ENCODE measurements at places on chromosomes 12 and 14. TPM values are rescaled to one million over a fixed set of nuclear protein-coding genes. Genes with fewer than 3 reads are reported as not detected.

GRCh38 chr12:8014836-8015235 is 17.7 kb upstream of the FOXJ2 start:
- DNase-seq: no peak

- no peak for DNase-seq
These were observed 329.2 kb downstream of the ADAMTS20 start for GRCh38 chr12:43222796-43223195.

DNA sequence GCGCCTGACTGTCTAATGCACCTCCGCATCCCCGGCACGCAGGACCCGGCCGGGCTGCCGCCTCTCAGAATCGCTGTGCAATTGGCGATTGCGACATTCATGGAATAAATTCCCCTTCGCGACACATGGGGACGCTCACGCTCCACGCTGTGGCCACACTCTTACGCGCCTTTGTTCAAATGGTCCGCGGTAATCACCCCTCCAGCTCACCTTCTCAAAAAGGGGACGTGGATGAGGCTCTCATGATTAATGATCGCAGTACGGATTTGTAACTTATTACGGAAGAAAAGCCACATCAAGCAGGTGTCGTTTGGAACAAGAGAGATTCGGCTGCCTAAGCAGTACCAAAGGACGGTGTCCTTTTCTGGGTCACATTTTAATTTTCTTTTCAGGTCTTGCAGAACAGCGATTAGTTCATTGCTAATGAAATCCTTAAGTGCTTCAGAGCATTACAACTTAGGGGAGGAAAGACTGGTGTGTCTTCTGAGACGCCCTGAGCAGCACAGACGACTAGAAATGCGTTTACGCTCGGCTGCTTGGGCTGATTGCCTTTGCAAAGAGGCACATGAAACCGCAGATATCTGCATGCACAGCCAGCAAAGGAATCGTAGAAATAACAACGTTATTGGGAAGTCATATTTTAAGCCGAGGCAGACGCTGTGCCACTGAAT is 37.3 kb upstream of the ADGRD1 start:
- no peak for DNase-seq

- no peak for DNase-seq
These were observed 287.6 kb upstream of the E2F7 start for GRCh38 chr12:77352946-77353345.

- DNase-seq: no peak
These were observed 57.9 kb upstream of the GPR68 start for GRCh38 chr14:91302391-91302790.

- DNase-seq: peak; percentile 42
These were observed 38.9 kb upstream of the BDKRB2 start for GRCh38 chr14:96165493-96166436.

TCL1B gene
- total RNA-seq: not detected

MMP19 gene
- total RNA-seq: 0.60 TPM

- DNase-seq: no peak
These were observed 46.2 kb downstream of the BCAT1 start for GRCh38 chr12:24902511-24903328.

- DNase-seq: no peak
These were observed 122.7 kb upstream of the MDM1 start for GRCh38 chr12:68454892-68455291.

DNA sequence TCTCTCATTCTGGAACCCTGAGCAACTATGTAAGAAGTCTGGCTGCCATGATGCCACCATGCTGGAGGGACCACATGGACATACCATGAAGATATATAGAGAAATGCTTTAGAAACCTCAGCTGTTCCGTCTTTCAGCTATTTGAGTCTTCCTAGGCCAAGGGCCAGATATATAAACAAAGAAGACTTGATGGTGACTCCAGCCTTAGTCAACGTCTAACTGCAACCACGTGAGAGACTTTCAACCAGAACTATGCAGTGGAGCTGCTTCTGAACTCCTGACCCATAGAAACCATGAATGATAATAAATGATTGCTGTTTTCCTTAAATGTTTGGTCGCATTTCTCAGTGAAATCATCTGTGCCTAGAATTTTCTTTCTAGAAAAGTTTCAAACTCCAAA is 20.0 kb upstream of the KITLG start:
- no peak for DNase-seq

GRCh38 chr12:26112703-26113147 is 12.1 kb downstream of the BHLHE41 start:
- DNase-seq: peak; percentile 88

GRCh38 chr12:106090591-106091445 is 47.9 kb downstream of the NUAK1 start:
- DNase-seq: no peak

- DNase-seq: peak; percentile 81
These were observed 45.8 kb upstream of the TMED10 start for GRCh38 chr14:75222208-75222701.

- peak; percentile 5 for DNase-seq
These were observed 47.0 kb upstream of the LGR5 start for GRCh38 chr12:71392521-71393145.

DNA sequence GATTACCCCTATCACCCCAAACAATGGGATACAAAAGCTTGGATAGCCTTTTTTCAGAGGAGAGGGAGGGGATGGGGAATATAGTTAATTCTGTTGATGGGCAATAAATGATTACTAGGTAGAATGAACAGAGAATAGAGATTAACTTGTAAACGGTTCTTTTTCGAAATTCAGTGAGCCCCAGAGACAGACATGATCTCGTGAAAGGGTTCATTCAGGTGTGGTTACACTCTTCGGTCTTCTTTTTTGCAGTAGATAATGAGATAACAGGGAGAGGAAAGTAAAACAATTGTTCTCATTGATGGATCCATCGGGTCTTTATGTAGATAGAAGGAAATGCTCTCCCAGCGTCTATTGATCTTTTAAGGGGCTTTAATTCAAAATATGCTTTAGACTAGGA is 69.3 kb upstream of the RASSF8 start:
- no peak for DNase-seq

KRT6A gene
- total RNA-seq: 55.9 TPM

MED6 gene
- 46.5 TPM for total RNA-seq

TCHP gene
- 19.2 TPM for total RNA-seq

GRCh38 chr12:93223440-93224426 is 154.0 kb upstream of the NUDT4 start:
- DNase-seq: no peak

GRCh38 chr14:75141967-75142366 is 15.1 kb upstream of the NEK9 start:
- DNase-seq: peak; percentile 28

DNA sequence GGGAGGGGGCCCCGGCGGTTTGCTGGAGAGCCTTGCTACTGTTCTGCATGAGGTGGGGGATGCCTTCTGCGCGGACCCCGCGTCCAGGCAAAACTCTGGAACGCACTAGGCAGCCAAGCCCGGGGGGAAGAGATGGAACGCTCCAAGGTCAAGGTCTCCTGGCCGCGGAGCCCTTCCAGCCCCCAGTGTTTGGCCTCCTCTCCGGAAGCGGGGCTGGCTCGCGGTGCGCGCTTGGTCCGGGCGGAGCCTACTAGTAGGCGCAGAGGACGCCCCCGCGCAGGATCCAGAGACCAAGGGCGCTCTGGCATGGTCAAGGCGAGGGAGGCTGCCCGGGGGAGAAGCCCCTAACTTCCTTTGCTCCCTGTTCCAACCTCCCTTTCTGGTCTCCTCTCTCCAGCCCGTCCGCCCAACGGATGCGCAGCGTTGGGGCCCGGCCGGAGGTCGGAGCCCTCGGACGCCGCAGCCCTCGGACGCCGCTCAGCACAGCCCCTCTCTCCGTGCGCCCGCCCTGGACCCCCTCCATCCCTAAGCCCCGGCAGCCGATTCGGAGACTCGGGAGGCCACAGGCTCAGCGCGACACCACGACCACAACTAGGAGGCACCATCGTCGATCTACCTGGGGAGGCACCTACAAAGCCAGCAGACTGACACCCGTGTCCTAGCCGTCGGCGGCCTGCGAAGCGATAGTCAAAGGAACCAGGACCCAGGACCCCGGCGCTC is 669 bp upstream of the KCNK13 start:
- no peak for DNase-seq

DNA sequence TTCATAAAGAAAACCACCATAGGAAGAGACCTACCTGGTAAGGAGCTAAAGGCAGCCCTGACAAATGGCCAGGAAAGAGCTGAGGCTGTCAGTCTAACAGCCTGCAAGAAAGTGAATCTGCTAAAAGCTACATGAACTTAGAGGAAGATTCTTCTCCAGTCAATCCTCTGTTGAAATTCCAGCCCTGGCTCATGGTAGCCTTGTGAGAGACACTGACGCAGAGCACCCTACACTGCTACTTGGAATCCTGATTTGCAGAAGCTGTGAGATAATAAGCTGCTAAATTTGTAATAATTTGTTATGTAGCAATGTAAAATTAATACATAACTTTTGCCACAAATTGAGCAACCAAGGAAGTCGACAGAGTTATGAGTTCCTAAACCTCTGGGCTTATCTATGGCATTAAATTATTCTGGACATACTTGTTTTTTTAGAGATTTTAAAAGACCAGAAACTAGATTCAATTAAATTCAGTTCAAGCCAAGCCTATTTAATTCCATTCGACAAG is 257.0 kb downstream of the ETNK1 start:
- DNase-seq: no peak

RTN1 gene
- total RNA-seq: not detected

GRCh38 chr12:80053051-80053790 is 46.1 kb upstream of the OTOGL start:
- no peak for DNase-seq

RASSF3 gene
- total RNA-seq: 38.9 TPM

DNA sequence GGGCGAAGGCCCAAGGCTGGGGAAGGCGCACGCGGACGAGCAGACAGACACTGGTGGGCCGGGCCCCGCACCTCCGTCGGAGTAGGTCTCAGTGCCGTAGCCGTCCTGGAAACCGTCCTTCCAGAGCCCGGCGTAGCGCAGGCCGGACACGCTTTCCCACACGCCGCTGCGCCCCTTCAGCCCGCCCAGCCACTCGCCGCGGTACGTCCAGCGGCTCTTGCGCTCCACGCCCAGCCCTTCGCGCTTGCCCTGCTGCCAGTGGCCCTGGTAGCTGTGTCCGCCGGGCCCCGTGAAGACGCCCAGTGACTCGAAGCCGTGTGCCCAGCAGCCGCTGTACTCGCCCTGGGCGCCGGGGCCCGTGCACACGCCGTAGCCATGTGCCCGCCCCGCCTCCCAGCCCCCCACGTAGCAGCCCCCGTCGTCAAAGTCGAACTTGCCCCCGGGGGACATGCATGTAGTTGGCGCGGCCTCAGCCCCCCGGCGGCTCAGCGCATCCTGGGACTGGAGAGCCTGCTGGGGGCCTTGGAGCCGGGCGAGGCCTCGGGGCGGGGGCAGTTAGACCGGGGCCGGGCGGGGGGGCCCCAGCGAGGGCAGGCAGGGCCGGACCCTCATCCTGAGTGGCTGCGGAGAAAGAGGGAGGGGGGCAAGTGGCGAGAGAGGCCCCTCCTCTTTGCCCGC is 1.4 kb downstream of the JPH4 start:
- no peak for DNase-seq

GRCh38 chr14:68363843-68364767 is 428.8 kb downstream of the ZFP36L1 start:
- DNase-seq: no peak

CLEC14A gene
- total RNA-seq: 0.31 TPM

TAS2R7 gene
- total RNA-seq: not detected

DNA sequence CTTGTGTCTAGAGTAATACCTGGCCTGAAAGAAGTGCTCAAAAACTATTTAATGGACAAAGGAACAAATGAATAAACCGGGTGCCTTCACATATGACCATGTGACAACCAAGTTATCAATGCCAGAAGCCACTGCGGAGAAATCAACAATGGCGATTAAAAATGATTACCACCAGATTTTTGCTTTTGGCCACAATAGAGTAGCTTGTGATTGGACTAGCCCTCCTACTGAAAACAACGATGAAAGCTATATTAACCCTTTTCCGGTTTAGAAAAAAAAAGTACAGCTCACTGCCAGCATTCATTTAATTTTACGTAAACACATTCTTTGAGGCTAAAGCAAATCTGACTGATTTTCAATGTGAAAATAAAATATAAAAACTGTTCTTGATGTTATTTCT is 41.6 kb upstream of the TTC7B start:
- no peak for DNase-seq

UNG gene
- 54.9 TPM for total RNA-seq

DNA sequence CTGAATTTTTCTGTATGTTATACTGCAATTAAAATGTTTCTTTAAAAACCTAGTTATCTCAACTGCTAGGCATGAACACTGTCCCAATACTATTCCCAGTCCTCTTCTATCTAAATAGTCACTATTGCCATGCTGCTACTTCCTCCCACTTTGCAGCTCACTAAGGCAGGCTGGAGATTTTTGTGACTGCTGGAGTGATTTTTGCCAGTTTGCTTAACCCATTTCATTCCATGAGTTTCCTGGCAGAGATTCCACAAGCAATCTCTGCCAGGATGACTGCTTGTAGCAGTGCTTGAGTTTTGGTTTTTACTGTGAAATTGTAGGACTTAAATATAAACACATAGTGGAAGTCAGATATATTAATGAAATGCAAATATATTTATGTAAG is 80.8 kb downstream of the BHLHE41 start:
- DNase-seq: no peak

GRCh38 chr12:5442251-5443006 is 10.5 kb downstream of the NTF3 start:
- DNase-seq: peak; percentile 43

GRCh38 chr14:104550340-104550860 is 29.2 kb upstream of the C14orf180 start:
- no peak for DNase-seq

- no peak for DNase-seq
These were observed 3.5 kb downstream of the SERPINA5 start for GRCh38 chr14:94584591-94585280.

DNA sequence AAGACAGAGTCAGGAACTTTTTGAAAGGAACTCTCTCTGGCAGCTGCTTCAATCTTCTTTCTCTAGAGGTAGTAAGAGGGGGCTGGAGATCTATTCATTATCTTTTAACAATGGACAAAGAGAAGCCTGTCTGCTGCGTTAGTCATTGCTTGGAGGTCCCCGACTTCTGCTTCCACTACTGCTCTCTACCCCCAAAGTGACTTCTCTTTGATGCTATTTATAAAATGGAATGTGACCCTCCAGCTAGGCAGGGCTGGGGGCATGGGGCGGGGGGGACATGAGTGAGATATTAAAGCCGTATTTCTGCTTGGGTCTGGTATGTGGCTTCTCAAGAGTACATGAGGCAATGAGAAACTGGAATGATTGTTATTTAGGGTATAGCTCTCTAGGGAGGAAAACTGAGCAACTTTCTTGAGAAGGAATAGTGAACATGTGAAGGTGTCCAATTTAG is 41.4 kb upstream of the NUDT4 start:
- DNase-seq: no peak

TAS2R30 gene
- total RNA-seq: 2.9 TPM

GRCh38 chr12:59041241-59042121 is 121.2 kb upstream of the LRIG3 start:
- DNase-seq: no peak

DNA sequence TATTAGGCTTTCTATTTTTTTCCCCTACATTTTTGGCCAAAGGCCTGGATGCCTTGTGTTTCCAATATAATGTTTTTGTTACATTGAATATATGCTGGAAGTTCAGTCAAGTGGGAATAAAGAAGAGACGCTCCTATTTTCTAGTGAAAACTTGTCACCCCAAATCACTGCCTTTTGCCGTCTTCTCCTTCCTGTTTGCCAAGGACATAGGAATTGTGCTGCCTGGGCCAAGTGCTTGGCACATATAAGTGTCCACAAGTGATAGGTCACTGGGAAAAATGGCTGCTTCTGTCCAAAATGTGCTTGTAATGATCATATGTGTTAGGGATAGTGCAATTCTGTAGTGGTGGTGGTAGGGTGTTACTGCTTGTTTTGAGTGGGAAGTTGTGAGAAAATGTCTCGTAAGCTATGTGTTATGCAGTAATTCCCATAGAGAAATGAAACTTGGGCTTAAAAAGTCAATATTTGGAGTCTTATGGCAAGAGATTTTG is 11.6 kb upstream of the KCNJ8 start:
- no peak for DNase-seq
